ENCODE measurements at places on chromosomes 1 and 21.

GRCh38 chr21:40837456-40837855, 9.5 kb downstream of the DSCAM start:
- no peak for DNase-seq

DNA sequence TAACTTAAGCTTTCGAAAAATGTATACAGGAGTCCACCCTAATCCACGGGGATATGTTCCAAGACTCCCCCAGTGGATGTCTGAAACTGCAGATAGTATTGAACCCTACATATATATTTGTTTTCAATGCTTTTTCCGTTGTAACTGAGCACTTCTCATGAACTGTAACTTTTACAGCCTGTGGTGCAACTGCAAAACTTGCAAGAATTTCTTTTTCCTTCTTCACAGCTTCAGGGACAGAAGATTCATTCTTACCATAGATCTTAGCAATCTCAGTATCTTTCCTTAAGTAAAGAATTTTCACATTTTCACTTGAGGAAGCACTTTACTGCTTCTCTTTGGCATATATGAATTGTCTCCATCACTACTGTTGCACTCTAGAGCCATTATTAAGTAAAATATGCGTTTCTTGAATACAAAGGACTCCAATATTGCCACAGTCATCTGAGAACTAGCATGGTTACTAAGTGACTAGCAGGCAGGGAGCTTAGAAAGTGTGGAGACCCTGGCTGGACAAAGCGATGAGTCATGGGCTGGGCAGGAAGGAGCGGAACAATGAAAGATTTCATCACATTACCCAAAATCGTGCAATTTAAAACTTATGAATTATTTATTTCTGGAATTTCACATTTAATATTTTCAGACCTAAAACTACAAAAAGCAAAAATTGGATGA, 14.1 kb downstream of the DPYD start:
- DNase-seq, result peak; percentile 93

GRCh38 chr1:196856053-196856452, 31.8 kb upstream of the CFHR4 start:
- DNase-seq, result no peak

DNA sequence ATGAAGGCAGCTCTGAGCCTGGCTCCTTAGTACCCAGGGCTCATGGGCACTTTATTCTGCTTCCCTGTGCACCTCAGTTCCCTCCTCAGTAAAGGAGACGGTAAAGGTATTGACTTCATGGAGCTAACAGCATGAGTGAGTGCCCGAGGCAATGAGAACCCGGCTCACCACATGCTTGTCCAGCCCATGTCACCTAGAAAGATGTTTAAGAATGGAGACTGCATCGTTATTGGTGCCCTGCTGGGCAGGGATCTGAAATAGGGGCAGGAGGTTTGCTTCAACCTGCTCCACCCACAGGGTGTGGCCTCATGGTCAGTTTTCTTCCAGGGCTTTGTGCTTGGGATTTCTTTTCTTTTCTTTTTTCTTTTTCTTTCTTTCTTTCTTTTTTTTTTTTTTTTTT, 7.0 kb upstream of the KCNE1 start:
- no peak for DNase-seq

GRCh38 chr21:14480411-14481031, 65.6 kb downstream of the SAMSN1 start:
- no peak for DNase-seq
